Stimulated activated CD4-positive, alpha-beta T cell treated with anti-CD3 and anti-CD28 coated beads, Interleukin-12 subunit alpha, Interleukin-12 subunit beta, amount 100 ng/mL, for 48 hours (primary cell): ENCODE measurements at places on chromosomes 12 and 14.

GRCh38 chr12:3040663-3041544 is 36.3 kb upstream of the TSPAN9 start:
- no peak for DNase-seq

DNA sequence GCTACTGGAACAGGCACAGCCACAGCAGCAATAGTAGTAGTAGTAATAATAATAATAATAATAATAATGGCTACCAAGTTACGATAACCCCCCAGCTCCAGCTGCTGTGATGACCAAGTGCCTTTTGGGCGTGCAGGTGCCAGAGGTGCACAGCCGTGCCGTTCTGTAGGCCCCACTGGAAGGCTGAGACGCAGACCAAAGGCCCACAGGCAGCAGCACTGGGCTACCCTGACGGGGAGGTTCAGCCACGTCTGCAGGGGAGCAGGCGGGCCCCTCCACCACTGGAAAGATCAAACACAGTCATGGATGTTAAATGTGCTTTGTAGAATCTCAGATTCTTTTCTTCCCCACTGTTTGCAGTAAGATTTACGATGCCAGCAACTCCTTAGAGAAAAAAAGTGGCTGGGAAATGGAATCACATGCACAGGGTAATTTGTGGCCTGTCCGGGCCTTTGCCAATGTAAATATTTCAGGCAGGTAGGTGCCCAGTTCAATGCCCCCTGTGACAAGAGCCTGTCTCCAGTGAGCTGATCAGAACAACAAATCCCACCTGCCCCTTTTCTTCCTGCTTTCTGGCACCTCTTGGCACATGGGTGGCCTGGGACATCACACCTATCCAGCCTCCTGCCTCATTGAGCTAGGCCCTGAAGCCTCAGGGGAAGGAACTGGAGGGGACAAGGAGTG is 32.6 kb downstream of the CCDC85C start:
- DNase-seq, result no peak

GRCh38 chr12:15651371-15651770 is 137.8 kb downstream of the EPS8 start:
- no peak for DNase-seq

GRCh38 chr12:12927211-12928079 is 24.5 kb downstream of the GPRC5D start:
- DNase-seq, result no peak

DNA sequence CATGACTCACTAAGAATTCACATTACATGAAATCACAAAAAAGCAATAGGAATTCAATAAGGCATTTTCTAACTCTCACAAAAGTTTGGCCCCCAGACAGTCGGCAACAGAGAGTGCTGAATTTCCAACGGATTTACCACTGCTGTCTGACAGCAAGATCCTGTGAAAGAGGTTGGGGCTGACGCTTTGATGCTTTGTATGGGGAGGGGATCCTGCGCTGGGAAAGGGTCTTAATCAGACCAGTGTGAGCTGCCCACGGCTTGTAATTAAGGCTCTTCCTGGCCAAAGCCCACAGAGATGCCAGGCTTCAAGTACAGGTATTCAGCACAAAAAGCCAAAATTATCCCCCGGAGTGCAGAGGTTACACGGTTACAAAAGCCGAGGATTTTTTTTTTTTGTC is 66.8 kb upstream of the TMCC3 start:
- DNase-seq, result no peak

DNA sequence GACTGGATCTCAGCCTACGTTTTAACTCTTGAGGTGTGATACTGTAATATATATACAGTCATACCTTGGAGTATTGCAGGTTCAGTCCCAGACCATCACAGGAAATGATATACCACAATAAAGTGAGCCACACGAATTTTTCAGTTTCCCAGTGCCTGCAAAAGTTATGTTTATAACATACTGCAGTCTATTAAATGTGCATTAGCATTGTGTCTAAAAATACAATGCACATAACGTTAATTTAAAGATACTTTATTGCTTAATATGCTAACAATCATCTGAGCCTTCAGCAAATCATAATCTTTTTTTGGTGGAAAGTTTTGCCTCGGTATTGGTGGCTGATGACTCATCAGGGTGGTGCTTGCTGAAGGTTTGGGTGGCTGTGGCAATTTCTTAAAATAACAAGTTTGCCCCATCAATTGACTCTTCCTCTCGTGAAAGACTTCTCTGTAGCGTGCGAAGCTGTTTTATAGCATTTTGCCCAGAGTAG is 18.9 kb downstream of the PYROXD1 start:
- DNase-seq, result peak; percentile 20

GRCh38 chr14:35365130-35366055 is 39.2 kb downstream of the NFKBIA start:
- DNase-seq, result peak; percentile 73

DNA sequence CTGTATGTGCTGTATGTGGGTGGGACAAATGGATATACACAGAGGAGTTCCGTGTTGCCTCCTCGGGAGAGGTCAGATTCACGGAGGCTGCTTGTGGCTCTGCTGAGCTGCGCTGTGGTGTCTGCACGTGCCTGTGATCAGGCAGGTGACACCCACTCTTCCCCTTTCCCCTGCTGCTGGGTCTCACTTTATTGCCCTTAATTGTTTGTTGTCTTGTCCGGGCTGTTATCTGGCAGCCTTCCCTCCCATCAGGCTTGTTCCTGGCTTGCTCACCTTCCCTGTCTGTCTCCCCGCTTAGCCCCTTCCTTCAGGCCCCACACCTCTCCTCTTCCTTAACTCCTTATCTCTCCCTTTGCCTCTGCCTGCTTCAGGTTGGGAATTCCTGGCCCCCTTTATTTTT is 13.5 kb downstream of the WNT5B start:
- no peak for DNase-seq

- DNase-seq, result no peak
These were observed 3.6 kb downstream of the FGD4 start for GRCh38 chr12:32402946-32403345.

DNA sequence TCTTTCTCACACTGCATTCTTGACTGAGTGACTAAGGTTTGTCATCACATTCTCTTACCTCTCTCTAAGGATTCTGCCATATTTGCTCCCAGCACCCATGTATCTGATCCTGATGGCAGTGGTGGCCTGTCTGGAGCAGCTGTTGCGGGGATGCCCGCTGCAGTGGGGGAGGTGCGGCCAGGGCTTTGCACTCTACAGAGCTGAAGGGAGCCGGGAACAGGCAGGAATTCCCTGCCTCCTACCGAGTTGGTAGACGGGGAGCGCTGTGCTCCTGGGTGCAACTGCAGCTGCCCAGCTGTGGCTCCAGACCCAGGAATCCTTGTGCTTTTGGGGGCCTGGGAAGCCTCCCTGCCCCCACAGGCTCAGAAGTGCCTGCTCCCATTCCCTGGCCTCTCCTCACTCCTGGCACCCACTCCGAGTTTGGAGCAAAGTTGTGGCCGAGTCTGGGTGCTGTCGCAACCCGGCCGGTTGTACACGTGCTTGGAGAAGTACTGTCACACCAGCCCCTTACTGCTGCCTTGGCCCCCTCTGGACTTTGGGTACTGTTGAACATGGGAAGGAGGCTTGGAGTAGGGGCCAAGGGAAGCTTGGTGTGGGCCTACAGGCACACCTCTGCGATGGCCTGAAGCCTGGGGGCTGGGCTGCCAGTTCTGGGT is 106.9 kb upstream of the OR4E1 start:
- no peak for DNase-seq

GRCh38 chr12:19659086-19659485 is 219.8 kb downstream of the AEBP2 start:
- no peak for DNase-seq

DNA sequence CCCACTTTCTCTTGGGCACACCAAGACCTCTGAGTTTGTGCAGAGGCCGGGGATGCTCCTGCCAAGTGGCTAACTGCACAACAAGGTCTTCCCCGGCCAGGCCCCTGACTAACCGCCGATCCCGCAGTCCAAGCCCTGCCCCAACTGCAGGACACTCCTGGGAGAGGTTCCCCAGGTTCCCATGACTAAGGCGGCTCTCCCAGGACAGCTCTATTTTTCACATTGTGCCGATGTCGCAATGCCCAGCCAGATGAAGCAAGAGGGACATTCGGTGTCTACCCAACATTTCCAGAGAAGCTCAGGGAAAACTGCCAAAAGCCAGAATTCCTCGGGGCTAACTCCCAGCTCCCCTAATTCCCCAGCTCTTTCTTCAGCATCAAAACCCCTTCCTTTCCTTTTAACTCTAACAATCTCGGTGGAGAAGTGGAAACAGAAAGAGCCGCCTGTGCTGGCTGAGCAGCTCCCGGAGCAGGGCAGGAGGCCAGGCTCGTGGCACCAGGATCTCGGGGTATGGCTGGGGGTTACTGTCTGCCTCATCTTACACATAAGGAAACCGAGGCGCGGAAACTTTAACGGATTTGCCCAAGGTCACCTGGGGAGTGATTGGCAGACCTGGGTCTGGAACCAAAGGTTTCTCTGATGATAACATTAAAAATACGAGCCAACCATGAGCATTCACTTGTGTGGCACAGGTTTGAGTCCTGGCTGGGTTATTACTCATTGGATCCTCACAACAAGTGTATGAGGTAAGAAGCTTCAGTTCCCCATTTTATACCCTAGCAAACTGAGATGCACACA is 318.2 kb downstream of the BCL11B start:
- DNase-seq, result no peak

GRCh38 chr12:69641546-69641945 is 30.8 kb upstream of the LRRC10 start:
- DNase-seq, result no peak

DNA sequence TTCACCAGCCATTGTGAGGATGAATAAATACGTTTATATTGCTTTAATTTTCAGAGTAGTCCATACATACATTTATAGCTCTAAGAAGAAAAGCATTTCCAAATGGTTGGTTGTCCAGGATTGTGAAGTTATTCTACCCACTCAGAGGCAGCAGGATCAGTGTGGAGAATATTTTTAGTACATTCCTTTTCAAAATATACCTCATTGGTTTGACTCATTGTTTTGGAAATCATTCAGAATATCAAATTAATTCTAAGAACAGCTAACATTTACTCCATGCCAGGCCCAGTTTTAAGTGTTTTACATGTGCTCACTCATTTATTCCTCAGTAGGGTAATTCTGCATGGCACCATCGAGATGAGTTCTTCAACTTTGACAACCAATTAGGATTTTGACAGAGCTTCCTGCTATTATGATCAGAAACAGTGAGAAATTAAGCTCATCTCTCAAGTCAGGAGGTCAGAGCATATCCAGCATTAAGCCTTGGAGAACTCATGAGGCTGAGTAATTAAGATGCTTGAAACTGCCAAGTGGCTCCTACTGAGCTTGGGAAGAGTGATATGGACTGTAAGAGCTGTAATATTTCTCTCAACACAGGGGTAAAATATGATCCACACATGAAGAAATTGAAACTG is 153.3 kb upstream of the CLEC14A start:
- no peak for DNase-seq

- no peak for DNase-seq
These were observed 18.7 kb downstream of the RASAL1 start for GRCh38 chr12:113116875-113117274.

DNA sequence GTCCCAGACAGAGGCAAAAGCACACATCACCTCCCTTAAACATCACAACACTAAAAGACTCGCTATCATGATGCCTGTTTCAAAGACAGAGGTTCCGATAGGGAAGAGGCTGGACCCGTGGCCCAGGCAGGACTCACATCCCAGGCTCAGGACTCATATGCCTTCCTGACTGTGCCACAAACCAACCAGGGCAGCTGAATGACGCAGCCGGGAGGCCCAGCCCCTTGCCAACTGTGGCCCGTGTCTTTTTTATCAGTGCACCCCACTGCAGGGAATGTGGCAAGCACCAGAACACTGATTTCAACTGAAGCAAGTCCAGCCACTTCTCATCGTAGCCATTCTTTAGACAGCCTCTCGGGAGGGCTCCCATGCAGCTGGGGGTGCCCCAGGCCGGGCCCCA is 132.3 kb downstream of the KSR2 start:
- no peak for DNase-seq

GRCh38 chr14:56322531-56322930 is 204.3 kb downstream of the PELI2 start:
- DNase-seq, result no peak

GRCh38 chr14:78637908-78638475 is 467.8 kb downstream of the NRXN3 start:
- DNase-seq, result no peak

- DNase-seq, result no peak
These were observed 35.0 kb downstream of the ERH start for GRCh38 chr14:69363055-69363454.

DNA sequence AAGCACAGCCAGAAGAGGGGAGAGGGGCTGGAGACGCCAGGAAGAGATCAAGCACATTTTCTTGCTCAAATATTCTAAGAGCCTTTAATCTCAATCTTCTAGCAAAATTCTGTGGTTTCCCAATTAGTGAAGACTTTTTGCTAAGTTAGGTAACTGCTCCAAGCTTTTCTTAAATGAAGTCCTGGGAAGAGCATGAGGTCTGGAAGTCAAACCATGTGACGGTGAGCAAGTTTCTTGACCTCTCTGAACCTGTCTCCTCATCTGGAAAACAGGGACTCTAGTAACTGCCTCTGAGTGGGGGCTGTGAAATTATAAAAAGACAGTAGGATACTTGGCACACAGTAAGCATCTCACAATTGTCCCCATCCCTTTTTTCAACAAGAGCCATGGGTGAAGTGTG is 24.1 kb downstream of the BDKRB1 start:
- DNase-seq, result no peak

GRCh38 chr14:64966976-64967375 is 5.2 kb downstream of the RAB15 start:
- no peak for DNase-seq

- DNase-seq, result no peak
These were observed 101.1 kb upstream of the FRMD6 start for GRCh38 chr14:51550636-51551035.

DNA sequence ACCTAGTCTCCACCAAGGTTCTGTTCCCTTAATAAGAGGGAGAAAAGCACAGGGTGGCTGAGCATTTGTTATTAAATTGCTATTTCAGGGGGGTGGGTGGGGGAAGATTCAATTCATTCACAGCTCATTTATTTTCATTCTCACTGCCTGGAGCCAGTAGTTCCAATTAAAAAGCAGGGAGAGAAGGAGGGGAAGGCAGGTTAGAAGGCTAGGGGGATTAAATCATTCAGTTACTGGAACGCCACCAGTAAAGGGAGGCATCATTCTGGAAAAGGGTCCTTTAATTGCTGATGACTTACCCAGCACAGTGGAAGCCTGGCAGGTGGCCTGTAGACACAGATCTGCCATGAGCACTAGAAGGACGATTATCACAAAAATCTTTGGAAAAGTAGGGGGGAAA is 47.4 kb downstream of the NIN start:
- no peak for DNase-seq

- no peak for DNase-seq
These were observed 161.8 kb downstream of the KIF26A start for GRCh38 chr14:104299993-104300761.

DNA sequence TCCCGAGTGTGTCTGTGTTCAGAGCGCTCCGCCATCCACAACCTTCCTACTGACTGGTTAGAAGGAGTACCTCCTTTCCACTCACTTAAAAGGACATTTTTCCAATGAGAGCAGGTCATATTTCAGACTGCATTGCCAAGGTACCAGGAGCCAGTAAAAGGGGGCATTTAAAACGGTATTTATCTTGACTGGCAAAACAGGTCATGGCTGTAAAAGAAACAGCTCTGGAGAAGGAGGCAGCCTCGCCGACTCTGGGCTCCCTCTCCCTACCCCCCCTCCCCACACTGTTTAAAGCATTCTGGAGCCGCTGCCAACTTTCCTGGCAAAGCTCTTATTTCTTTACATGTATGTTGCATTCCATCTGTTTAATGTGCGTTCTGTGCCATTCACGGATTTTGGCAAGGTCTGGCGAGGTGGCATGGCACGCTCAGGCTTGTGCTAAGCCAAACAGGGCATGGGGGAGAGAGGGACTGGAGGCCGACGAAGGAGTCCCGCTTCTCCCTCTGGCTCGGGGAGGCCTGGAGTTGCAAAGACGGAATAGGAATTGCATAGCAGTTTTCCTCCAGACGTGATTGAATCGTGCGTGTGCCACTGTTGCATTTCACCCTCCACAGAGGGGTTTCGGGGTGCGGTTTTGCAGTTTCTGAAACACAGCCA is 41.2 kb upstream of the MED13L start:
- DNase-seq, result no peak
